ENCODE measurements at places on chromosomes 1 and 21. TPM values are rescaled to one million over a fixed set of nuclear protein-coding genes. Genes with fewer than 3 reads are reported as not detected.

CFH gene
- total RNA-seq, result 284 TPM

NTRK1 gene
- total RNA-seq, result 3.5 TPM

AMY1C gene
- total RNA-seq, result not detected

FCRL5 gene
- 0.63 TPM for total RNA-seq

MAP3K7CL gene
- 33.0 TPM for total RNA-seq

KCNJ6 gene
- 0.16 TPM for total RNA-seq

SLC30A10 gene
- total RNA-seq, result not detected

PDE4B gene
- 16.8 TPM for total RNA-seq

DENND2C gene
- 3.6 TPM for total RNA-seq

NFASC gene
- 92.7 TPM for total RNA-seq

KCNJ9 gene
- total RNA-seq, result not detected

All from aorta (tissue), 5 donors.